GM20000 (cell line): ENCODE measurements at places on chromosomes 3 and 15.

DNA sequence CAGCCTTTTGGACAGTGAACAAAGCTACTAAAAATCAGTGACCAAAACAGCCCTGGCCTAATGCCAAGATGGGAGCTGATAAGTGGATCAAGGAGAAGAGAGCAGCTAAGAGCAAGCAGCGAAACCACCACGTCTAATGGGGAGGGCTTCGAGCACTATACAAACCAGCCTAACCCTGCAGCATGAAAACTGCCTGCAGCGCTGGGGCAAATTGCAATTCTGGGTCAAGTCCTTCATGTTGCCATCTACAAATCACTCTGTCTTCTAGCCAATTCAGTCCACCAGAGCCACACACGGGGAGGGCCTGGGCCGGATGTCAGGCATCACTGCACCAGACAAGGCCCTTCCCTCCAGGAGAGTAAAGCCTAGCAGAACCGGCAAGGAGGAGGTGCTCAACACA, 30.5 kb upstream of the SPATA12 start:
- no peak for DNase-seq

GRCh38 chr15:31031471-31032067, 40.1 kb upstream of the MTMR10 start:
- peak; percentile 64 for DNase-seq

GRCh38 chr3:195119461-195120266, 151.3 kb downstream of the XXYLT1 start:
- DNase-seq = no peak

GRCh38 chr3:69915726-69916125, 83.8 kb upstream of the SAMMSON start:
- DNase-seq = no peak

DNA sequence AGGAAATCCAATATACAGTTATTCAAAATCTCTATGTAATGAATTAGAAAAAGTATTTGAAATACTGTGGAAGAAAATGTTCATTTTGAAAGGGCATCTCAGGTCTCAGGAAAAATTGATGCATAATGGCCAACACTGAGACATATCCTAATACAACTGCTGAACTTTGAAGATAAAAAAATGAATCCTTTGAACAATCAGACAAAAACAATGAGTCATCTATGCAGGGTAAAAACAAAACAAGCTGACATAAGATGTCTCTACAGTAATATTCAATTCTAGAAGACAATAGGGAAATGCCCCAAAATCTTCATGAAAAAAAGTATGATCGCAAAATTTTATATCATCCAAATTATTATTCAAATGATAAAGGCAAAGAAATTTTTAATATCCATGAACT, 34.0 kb upstream of the ZNF280D start:
- DNase-seq = no peak

GRCh38 chr3:159881828-159882309, 106.8 kb upstream of the IL12A start:
- DNase-seq = no peak

DNA sequence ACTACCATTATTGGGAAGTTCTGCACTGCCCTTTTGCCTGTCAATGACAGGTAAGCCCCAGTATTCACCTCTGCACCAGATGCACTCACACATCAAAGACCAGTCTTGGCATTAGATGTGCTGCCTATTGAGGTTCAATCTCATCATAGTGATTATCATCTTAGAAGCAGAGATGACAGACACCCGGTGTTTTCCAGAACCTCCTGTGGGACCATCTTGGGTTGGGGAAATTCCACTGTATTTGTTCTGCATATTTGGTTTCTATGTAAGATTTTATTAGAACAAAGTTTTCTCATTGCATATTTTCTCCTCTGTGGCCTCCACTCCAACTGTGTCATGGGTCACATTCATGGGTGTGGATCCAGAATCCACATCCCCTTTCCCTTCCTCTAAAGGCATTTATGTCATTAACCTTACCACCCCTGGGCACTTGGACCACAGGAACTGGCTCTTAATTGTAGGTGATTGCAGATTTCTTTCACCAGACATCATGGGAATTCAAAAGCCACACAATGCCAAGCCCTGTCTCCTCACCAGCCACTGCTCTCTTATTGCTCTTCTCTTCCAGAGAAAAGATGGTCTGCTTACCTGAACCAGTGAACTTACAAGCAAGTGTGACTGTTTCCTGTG, 31.2 kb downstream of the PLA1A start:
- DNase-seq = peak; percentile 42

DNA sequence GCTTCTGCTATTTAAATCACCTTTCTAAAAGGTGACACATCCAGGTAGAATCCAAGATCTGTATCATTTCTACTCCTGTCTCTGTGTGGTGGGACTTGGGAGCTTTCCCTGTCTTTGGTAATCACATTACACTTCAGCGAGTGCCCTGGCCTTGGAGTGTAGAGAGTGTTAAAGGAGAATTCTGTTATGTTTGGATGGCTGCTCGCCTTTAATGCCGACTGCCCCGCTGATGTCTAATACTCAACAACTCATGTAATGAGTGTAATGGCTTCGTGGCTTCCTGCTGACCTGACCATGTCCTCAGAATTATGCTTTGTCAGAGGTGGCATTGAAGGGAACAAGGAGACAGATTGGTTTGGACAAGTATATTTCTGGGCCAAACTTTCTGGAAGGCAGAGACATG, 66.3 kb upstream of the LRTM1 start:
- no peak for DNase-seq

DNA sequence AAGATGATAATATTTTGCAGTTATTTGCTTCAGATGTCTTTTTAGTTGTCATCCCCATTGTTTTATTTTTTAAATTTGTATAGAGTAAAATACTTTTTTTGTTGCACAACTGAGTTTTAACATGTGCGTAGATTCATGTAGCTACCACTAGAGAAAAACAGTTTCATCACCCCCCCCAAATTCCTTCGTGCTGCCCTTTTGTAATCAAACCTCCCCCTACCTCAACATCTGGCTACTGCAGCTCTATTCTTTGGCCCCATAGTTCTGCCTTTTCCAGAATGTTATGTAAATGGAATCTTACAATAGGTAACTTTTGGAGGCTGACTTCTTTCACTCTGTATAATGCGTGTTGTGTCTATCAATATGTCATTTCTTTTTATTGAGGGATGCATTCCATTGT, 232.0 kb upstream of the RASGRP1 start:
- DNase-seq = no peak

DNA sequence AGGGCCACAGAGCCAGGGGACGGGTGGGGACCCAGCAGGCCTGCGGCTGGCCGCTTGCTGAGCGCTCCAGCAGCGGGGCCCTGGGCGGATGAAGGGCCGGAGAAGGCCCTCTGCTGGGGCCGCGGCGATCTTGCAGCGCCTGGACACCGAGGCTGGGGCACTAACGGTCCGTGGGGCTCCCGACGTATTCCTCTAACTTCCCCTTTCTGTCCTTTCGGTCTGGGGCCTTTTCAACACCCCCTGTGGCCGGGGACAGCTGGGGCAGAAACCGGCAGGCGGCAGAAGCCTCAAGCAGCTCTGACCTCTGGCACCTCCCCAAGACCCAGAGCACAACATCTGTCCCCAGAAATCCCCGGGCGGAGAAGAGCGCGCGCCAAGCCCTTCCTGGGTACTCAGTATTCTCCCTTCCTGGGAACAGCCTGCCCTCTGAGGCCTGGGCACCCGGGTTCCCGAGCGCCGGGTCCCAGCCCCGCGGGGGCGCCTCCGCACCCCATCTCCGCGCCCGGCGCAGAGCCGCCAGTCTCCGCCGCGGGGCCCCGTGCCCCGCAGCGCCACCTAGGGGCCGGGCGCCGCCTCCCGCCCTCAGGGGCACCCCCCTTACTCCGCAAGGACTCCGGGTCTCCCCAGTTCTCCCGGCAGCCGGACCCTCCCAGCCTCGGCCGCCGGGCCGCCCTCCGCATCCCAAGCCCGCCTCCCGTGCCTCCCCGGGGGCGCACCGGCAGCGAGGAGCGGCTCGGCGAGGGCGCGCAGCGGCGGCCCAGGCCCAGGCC, 582 bp upstream of the SLCO3A1 start:
- DNase-seq = peak; percentile 88

- no peak for DNase-seq
Observed at GRCh38 chr3:154954757-154955156, 125.4 kb upstream of the MME start.

- DNase-seq = no peak
Observed at GRCh38 chr3:165754219-165755007, 82.8 kb downstream of the BCHE start.

- no peak for DNase-seq
Observed at GRCh38 chr15:51680321-51680720, 982 bp upstream of the SCG3 start.

GRCh38 chr3:178880274-178880673, 191.3 kb downstream of the ZMAT3 start:
- no peak for DNase-seq

GRCh38 chr3:146156095-146156494, 4.9 kb downstream of the PLOD2 start:
- DNase-seq = no peak
